T47D (cell line): ENCODE measurements at places on chromosomes 7 and 10.
A peak's percentile ranks its signal among the peaks of the same experiment; 100 is the strongest.

GRCh38 chr7:74371381-74372341 is 82.0 kb upstream of the GTF2IRD1 start:
- no peak for DNase-seq

DNA sequence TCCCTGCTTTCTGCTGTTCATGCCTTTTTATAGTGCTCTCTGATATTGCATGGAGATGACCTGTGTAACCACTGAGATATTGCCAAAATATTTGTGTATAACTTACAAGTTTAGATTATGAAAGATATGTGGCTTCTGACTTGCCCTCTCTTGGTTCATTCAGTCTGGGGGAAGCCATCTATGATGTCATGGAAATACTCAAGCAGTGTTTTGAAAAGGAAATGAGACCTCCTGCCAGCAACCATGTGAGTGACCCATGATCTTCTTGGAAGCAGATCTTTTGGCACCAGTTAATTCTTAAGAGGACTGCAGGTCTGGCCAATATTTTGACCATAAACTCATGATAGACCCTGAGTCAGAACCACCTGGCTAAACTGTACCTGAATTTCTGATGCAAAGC is 183.0 kb downstream of the THSD7A start:
- no peak for DNase-seq

DNA sequence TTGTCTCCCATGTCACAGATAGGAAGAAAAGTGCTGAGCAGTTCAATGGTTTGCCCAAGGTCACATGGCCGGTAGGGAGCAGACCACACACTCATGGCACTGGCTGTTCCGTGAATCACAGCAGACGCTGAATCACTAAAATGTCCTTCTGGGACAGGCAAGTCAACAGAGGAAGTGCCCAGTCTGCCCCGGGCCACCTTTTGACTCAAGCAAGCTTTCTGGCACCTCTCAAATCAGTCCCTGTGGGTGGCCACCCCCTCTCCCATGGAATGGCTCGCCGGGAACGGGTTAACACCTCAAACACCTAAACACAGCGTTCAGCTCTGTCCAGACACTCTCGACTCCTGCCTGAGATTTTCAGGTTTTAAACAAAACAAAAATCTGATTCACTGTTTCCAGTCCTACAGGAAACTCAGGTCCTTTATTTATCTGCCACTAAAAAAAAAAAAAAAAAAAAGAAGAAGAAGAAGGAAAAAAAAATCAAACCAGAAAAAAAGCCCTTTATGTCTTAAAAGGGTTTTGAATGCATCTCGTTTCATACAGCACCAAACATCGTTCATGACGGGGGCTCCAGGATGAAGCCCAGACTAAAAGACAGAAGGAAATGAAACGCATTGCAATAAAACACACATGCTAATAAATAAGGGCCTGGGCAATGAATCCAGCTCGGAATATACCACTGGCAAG is 15.5 kb downstream of the CARD11 start:
- DNase-seq, result peak; percentile 37

DNA sequence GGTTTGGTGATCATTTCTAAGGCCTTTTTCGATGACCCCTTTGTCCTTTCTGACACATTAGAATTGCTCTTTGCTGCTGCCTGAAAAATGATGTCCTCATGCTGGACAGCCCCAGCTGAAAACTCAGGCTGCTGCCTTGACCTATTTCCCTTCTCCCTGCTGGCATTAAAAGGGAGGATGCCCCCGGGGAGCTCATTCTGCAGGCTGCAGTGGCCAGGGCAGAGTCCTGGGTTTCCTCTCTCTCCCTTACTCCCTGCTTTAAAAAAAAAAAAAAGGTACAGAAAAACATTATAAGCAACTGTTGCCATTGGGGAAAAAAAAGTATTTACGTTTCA is 35.4 kb downstream of the LRRC4 start:
- no peak for DNase-seq

DNA sequence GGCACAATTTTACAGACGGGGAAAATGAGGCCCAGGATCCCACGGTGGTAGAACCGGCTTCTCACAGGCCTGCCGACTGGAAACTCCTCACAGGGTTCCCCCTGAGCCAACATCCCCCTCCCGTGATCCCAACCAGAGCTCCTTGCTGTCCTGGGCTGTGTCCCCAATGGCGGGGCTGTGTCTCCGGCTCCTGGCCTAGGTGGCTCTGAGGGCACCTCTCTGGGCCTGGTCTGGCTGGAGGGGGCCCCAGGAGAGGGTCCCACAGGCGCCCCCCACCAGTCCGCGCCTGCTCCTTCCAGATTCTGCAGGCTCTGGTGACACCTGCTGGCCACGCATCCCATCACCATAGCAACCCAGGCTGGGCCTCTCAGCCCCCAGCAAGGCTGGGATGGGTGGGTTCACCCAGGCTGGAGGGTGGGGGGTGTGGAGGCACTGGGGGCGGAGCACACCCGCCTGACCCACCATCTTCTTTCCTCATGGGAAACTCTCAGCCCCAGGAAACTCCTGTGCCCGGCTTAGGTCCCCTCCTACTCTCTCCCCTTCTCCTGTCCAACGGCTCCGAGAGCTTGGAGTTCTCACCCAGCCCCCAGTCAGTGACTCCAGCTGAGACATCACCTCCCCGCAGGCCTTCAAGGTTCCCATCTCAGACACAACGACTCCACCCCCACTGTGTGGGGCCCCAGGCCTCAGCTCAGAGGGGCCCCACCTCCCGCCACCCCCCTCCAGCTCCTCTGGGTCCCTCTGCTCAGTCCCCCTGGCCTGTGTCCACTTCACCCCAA is 27.1 kb upstream of the TNRC18 start:
- no peak for DNase-seq

- DNase-seq, result no peak
Measured at GRCh38 chr7:189719-190118, 2.7 kb upstream of the FAM20C start.

GRCh38 chr7:156172638-156173037 is 360.4 kb upstream of the SHH start:
- no peak for DNase-seq
